NCI-H1417 treated with DMSO at 0.1 percent for 48 hours (cell line): ENCODE measurements at places on chromosomes 4 and X.

DNA sequence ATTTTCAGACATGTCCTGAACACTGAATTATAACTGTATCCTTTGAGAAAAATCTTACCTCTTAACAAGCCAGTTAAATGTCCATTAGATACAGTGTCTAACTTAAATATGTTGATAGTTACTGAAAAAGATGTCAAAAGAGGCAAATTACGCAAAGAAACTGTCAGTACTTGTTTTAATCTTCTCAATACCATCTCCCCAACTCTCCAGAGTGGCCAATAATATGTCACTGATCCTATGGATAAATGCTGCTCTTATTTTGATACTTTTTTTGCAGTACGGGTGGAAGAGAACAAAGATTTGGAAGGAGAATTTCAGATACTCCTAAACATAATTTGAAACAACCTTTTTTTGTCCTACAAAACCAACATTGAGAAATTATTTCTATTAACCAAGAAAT, 192.7 kb downstream of the CBR4 start:
- no peak for DNase-seq

DNA sequence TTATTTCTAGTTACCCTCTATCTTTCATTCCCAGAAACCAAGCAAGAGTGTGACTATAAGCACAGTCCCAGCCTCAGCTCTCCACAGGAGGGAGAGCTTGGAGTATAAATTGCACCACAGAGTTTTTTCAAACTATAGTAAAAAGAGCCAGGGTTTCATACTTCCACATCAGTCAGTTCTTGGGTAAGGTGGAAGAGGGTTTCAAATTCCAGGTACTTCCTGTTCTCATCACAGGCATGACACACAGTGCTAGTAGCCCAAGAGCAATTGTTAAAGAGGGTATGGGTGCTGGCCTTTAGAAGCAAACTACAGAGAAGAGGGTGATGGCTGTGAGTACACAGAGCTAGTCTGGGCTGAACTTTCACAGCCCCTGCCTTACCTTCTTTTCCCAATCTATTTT, 5.7 kb upstream of the IL1RAPL1 start:
- no peak for DNase-seq

DNA sequence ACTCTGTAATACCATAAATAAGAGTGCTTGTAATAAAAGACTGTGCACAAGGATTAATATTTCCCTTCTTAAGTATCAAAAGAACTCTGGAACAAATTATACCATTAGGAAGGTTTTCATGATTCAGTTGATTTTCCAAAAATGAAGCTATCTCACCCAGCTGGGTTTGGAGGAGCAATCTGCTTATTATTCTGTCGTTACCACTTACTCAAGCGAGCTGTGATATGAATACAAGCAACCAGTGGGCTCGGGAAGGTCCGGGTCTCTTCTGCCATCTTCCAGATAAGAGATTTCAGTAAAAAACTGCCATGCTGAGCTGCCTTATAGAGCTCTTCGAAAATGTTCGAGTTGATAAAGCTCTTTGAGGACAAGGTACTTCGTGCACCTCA, 15.3 kb downstream of the SMIM20 start:
- DNase-seq = no peak

- DNase-seq = peak; percentile 41
Observed at GRCh38 chr4:90419124-90419711, 292.0 kb downstream of the CCSER1 start.

DNA sequence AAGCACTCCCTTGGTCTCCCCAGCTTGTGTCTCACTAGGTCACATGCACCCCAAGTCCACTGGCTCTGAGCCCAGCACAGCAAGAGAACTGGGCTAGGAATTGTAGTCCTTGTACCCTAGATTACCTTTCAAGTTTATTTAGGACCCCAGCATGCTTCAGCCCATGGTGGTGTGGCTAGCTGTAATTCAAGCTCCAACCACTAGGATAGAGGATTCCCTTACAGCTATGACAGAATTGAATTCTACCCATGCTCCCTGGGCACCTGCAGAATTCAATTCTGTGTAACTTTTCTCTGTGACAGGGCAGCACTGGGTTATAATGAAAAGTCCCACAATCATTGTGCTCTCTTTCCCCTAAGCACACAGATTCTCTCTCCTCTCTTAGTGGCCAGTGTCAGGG, 253.8 kb upstream of the DMD start:
- DNase-seq = no peak
